ENCODE measurements at places on chromosomes 5 and 9.
A peak's percentile ranks its signal among the peaks of the same experiment; 100 is the strongest.

GRCh38 chr9:95815961-95816360 is 59.5 kb upstream of the ERCC6L2 start:
- no peak for DNase-seq

DNA sequence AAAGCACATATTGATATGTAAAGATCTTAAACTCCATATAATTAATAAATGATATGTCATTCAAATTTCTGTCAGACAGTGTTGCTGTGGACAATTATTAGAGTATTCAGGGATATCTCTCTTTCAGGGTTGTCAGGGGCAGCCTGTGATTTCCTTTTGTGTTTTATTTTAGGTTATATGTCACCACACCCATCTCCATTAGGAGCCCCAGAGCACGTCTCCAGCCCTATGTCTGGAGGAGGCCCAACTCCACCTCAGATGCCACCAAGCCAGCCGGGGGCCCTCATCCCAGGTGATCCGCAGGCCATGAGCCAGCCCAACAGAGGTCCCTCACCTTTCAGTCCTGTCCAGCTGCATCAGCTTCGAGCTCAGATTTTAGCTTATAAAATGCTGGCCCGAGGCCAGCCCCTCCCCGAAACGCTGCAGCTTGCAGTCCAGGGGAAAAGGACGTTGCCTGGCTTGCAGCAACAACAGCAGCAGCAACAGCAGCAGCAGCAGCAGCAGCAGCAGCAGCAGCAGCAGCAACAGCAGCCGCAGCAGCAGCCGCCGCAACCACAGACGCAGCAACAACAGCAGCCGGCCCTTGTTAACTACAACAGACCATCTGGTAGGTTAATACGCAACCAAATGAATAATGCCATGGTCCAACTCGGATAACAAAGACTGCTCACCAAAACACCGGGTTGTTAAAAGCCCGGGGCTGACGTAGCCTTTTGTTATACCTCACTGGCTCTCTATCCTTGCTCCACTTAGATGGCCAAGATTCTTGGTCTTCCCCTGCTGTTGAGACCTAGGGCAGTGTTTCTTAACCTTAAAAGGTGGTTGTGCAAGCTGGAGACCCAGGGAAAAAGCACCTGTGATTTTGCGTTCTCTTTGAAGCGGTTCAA is 24.4 kb downstream of the SMARCA2 start:
- no peak for DNase-seq

DNA sequence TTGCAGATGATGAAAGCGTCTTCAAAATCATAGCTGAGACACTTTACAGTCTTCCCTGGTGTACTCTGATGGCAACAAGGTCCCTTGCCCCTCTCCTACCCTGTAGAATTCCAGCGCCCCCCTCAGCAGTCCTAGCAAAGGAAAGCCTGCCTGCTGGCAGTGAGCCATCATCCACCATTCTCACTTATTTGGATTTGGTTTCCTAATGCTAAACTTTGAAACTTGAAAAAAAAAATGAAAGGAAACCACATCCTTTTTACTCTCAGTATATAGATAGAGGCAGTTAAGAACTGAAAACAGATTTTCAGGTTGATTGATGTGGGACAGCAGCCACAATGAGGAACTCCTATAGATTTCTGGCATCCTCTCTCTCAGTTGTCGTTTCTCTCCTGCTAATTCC is at the start of gene GZMA:
Gene GZMA, plus strand, starts transcription at position 299 of the 400 bp plus-strand sequence. Its CDS starts 37 bp downstream, at position 336.
- DNase-seq = peak; percentile 13

GRCh38 chr5:142439207-142439860 is 114.5 kb upstream of the SPRY4 start:
- DNase-seq = no peak

DNA sequence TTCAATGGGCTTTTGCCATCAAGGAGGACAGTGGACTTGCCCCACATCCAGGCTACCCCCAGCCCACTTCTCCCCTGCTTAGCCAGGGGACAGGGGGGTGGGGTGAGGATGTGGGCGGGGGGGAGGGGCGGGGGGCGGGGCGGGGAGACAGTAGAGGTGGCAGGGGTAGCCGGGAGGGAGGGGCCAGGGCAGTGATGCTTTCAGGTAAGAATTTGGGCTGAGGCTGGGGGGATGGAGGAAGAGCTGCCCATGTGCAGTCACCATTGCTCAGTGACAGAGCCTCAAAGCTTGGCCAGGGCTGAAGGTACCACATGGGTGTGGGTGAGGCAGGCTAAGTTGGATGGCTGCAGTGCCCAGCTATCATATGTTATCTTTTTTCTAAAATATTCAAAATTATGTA is 40.7 kb upstream of the HNRNPA0 start:
- DNase-seq = no peak

DNA sequence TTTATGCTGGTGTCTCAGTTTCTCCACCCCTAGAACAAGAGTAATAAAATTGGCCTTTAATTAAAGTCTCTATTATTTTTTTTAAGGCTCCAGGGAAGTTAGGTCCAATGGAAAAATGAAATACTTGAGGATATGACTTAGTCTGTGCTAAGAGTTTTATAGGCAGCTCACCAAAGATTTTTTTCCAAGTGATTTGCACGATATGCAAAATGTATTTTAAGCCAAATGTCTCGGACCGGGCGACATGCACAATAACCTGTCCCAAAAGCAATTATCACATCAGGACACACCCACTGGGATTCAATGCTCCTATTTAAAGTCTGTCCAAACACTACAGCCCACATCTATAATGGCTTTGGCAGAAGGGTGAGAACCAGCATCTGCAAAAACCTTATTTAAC is 136.1 kb upstream of the ANKH start:
- no peak for DNase-seq

GRCh38 chr5:75678155-75678554 is 39.1 kb downstream of the POC5 start:
- no peak for DNase-seq

DNA sequence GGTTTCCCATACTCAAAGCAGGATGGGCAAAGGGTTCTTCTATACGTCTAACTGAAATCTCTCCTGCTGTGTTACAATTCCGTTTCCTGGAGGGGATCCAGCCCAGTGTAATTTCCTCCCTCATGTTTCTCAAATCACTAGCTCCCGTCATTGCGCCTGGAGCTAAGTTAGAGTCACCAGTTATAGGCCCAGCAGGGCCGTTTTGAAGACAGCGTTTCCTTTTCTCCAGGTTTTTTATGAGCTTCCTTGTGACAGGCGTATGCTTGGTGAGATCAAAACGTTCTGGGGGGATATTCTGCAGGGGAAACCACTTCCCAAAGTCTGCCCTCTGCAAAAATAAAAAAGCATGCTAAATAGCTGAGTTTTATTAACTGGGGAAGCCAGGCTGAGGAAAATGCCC is 53.0 kb upstream of the WWC1 start:
- no peak for DNase-seq

- DNase-seq = no peak
Measured at GRCh38 chr9:136590821-136591752, 45.2 kb upstream of the NOTCH1 start.

GRCh38 chr5:45696206-45696836 is at the start of gene HCN1:
TSS of gene HCN1 (minus strand) at chr5:45696380.
- no peak for DNase-seq

DNA sequence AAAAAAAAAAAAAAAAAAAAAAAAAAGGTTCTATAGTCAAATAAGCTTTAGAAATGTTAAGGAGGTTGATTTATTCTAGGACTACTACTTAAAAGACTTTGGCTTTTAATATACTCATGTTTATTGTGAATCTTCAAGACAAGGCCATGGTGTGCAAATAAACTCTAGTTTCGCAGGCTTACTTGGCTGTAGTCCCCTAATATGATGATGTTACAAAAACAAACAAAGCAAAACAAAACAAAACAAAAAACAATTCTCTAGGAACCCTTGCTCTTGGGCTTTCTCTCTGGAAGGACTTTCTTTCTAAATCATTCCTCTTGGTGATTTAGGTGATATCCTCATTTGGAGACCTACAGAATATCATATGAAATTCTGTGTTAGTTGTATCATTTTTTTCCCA is 172.0 kb downstream of the GDNF start:
- no peak for DNase-seq

DNA sequence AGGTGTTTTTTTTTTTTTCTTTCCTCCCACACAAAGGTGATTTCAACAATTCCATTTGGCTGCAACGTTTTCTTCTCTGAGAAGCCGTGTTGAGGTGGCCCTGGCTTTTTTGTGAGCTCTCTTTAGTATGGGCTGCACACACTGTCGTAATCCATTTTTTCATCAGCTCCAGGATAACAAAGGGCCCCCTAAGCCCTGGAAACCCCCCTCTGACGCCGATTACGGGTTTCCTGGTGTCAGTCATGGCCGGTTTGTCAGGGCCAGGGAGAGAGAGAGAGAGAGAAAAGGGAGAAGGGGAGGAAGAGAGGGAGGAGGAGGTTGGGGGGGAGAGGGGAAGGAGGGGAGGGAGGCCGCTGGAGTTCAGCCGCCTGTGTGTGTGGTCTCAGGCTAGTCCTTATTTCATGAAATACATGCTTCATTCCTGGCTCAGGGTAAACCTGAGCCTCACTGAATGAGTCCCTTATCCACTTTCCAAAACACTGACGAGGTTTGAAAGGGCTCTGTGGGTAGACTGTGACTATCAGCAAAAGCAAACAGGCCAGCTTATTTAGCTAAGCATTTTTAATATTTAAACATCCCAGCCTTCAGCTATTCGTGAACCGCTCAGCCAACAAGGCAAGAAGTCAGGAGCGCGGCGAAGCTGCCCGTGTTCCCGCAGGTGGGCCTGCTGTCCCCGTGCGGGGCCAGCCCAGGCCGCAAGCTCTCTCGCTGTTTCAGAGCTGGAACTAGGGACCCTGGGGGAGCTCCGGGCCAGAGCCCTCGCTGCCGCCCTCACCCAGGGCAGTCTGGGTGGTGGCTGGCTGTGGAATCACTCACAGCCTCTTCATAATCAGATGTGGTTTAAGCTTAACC is 172.8 kb downstream of the ERCC6L2 start:
- no peak for DNase-seq

- DNase-seq = no peak
Measured at GRCh38 chr5:150141544-150142184, 14.0 kb downstream of the PDGFRB start.

DNA sequence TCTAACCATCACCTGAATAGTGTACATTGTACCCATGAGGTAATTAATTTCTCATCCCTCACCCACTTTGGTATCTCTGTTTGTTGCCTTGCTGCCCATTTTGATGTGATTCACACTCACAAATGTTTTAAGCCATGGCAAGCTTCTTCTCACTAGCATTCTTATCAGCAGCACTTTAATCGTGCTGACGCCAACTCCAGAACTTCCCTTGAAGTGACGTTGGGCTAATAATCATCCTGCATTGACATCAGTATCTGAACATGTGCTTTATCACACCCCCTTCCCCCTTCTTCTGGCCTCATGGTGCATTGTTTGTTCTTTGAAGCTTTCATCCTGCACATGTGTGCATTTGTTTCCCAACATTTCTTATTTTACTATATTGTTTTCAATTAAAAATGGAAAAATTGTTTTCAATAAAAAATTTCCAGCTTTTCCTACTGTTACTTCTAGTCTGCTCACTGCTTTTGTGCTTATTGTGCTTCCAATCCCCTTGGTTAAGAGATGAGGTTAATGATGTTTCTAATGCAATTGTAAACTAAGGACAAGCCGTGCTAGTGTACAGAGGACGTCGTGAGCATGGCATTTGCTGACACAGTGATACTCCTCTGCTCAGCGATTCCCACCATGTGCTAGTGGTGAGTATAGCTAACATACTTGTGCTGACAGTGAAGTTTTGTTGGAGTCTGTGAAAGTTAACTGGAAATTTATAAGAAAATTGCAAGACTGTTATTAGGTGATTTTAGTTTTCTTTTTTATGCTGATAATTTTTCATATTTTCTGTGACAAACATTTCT is 238.5 kb downstream of the KDM4C start:
- no peak for DNase-seq

- DNase-seq = no peak
Measured at GRCh38 chr5:17336054-17336453, 118.6 kb downstream of the BASP1 start.

DNA sequence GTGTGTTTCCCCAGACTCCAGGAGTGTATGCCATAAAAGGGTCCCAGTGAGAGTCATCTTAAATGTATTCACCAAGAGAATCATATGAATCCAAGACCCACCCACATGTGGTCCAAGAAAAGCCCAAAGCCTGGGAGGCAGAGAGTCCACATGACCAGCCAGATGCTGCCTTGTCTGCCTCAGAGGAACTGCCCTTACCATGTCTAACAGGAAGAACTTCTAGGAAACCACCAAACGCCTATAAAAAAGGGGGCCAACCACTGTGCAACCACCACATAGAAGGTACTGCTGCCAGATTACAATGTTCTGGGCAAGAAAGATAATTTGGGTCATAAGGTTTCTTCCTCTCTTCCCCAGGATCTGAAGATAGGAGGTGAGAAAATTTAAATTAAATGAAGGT is 129.8 kb upstream of the SLC24A2 start:
- no peak for DNase-seq

DNA sequence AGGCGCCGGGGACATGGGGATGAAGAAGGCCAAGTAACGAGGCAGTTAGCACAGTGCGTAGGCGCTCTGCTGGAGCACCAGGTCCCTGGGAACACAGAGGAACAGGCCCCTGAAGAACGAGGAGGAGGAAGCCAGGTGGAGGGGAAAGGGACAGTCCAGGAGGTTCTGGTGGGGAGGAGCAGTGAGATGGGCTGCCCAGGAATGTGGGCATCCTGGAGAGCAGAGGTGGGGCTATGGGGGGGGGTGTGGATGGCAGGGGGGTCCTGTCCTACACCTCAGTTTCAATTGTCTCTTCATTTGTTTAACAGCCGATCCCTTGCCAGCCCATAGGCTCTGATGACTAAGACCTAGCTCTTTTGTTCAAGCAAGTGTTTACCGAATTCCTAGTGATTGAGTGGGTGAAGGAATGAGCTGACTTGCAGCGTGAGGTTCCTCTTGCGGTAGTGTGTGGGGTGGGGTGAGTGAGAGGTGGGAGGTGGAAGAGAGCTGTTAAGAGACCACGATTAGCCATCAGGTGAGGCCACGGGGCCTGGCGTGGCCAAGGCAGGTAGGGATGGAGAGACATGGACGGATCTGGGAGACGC is 8.4 kb upstream of the PHYHD1 start:
- no peak for DNase-seq

DNA sequence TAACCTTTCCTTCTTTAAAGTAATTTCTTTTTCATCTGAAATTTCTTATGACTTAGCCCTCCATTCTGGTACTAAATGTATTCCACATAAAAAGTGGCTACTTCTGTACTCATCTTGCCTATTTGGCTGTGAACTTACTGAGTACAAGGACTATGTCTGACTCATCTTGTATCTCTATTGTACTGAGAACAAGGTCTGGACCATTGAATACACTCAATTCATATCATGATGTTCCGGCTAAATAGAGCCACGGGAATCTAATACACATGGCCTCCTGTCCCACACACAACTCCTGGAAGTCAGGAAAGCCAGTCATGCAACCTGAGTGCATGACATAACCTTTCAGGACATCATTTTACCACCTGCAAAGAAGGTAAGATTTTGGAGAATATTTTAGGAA is 203.9 kb downstream of the PLK2 start:
- DNase-seq = no peak

GRCh38 chr9:130986356-130986965 is 22.5 kb upstream of the LAMC3 start:
- DNase-seq = no peak

- DNase-seq = no peak
Measured at GRCh38 chr5:138647261-138647788, 72.1 kb upstream of the HSPA9 start.
